ENCODE measurements at places on chromosomes 3 and 15. TPM values are rescaled to one million over a fixed set of nuclear protein-coding genes. Genes with fewer than 3 reads are reported as not detected.

DNA sequence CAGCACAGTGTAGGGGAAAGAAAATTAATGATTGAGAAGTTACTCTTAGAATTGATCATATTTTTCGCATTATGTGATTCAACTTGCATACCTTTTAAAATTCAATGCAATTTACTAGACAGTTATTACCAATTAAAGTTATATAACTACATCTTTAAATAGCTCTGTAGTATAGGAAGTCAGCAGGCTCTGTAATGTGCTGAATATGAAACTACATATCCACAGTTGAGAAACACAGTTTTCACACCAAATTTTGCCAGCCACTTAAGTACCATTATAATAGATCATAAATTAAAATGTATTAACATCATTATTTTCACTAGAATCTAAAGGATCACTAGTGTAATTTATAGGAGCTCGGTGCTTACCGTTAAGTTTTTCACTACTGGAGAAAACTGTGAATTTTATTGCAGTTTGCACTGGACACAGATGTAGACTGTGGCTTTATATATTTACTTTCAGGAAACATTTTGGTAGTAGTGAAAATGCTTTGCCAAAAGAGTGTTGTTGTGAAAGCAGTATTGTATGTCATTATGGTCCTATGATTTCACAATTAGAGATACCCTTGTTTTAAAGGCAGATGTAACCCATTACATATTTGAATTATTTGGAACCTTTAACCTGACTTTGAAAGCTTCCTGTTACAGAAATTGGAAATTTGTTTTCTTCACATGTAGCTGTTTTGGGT, 113.6 kb downstream of the PLCL2 start:
- DNase-seq, result no peak

DNA sequence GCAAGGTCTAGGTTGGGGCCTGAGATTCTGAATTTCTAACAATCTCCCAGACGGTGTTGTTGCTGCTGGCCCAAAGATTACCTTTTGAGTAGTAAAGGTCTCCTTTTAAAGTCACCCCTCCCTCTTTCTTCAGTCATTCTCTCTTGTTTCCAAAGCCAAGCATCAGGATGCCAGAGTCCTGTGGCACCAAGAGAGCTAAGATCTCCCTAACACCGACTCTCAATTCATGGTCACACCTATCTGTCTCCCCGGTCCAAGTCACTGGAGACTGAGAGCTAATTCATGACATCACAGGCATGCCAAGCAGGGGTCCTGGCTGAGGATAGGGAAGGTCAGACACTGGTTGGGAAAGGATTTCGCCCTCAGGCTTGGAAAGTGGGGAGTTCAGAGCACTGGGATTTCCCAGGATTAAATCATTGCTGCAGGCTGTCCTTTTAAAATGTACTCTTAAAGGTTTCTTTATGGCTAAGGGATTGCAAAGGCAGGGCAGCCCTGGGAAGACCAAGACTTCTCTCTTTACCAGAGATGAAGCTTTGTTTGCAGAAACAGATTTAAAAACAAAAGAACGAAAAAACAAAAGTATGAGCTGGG, 7.3 kb downstream of the SHOX2 start:
- DNase-seq, result no peak

DNA sequence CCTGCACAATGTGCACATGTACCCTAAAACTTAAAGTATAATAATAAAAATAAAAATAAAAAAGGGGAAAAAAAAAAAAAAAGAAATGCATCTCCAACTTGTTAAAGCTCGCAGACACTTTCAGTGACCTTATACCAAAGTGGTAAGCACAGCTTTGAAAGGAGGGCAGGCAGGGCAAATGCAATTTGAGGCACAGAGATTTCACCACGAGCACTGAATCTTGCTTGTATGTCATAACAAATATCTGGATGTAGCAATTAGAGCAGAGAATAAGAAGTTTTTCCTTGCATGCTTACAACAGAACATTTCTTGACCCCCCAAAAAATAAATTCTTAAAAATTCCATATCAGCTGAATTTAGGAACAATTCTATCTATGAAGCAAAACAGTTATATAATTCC, 66.5 kb downstream of the FBN1 start:
- DNase-seq, result no peak

GRCh38 chr3:72340056-72340455, 508.2 kb downstream of the SHQ1 start:
- no peak for DNase-seq

The DGKG gene
- 3.8 TPM for polyA plus RNA-seq

The NEDD4 gene
- 10.4 TPM for polyA plus RNA-seq

GRCh38 chr3:119063471-119063870, 28.8 kb upstream of the IGSF11 start:
- no peak for DNase-seq

The NOX5 gene
- not detected for polyA plus RNA-seq

- DNase-seq, result peak; percentile 20
These were observed 32.3 kb downstream of the CBLB start for GRCh38 chr3:105836533-105836932.

The C2CD4B gene
- polyA plus RNA-seq, result not detected

DNA sequence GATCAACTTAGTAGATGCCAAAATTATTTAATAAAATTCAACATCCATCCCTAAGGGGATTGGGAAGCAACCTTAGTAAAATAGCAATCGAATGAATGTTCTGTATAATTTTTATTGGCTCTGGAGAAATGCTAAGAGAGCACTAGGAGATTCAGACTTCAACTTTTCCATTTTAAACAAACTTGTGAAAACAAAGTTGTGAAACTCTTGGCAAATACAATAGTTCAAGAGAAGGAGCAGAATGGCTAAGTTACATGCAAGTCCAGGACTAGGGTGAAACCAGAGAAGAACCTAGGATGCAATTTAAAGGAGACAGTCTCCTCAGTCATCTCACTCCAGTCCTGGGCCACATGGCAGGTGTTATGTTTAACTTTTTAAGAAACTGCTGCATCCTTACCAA, 16.7 kb upstream of the ZNF280D start:
- DNase-seq, result no peak

- no peak for DNase-seq
These were observed 119.5 kb upstream of the SNRPN start for GRCh38 chr15:24835301-24835700.

Measured in HepG2 (cell line).